Aorta (tissue), 5 donors: ENCODE measurements at places on chromosomes 7 and 10. TPM values are rescaled to one million over a fixed set of nuclear protein-coding genes. Genes with fewer than 3 reads are reported as not detected.

DNA sequence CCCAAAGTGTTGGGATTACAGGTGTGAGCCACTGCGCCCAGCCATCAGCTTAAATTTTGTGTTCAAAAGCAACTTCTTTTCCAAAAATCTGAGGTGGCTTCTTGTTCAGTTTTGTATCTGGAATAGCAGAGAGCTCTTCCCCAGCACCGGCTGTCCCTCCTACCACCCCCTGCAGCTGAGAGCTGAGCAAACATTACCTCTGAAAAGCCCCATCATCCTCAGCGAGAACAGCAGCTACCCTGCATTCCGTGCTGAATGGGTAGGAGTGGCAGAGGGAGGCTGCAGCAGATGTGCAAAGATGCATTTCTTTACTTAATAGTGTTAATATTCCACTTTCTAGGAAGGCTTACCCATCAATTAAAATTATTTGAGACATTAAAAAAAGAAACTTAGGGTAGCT, 31.8 kb downstream of the CCM2 start:
- no peaks in the 10 kb centered on the region for H3K36me3 ChIP-seq
- no peak overlapping the region for H3K27ac ChIP-seq
- DNase-seq = no peak
- no peak overlapping the region for H3K4me3 ChIP-seq

DNA sequence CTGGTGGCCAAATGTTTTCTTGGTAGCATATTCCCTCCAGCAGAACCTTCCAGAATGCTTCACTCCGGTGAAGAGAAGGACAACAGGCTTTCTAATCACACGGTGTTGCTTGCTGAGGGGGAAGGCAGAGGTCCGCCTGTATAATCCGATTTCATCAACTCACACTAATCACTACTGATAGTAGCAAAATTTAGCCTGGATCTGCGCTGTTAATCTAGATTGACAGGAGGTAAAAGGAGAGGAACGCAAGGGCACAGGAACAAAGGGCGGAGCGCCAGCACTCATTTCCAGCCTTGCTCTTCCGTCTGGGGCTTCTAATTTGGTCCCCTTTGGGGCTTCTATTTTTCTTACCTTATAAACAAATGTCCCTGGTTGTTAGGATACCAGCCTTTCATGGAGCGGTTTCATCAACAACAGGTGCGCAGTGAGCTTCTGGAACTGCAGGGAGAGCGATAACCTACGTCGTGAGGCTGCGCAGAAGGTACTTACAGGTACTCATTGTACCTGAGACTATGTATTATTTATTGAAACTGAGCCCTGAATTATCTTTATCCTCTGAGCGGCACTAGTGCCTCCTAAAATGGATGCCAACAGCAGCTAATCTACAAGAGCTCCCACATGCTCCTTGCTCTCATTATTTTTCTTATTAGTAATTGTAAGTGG, 150.6 kb downstream of the CACNB2 start:
- no peak for DNase-seq
- H3K27ac ChIP-seq = no peak overlapping the region
- no peaks in the 10 kb centered on the region for H3K4me1 ChIP-seq
- no peaks in the 10 kb centered on the region for H3K36me3 ChIP-seq
- no peaks in the 10 kb centered on the region for H3K27me3 ChIP-seq

SPRN gene
- not detected for total RNA-seq

DNA sequence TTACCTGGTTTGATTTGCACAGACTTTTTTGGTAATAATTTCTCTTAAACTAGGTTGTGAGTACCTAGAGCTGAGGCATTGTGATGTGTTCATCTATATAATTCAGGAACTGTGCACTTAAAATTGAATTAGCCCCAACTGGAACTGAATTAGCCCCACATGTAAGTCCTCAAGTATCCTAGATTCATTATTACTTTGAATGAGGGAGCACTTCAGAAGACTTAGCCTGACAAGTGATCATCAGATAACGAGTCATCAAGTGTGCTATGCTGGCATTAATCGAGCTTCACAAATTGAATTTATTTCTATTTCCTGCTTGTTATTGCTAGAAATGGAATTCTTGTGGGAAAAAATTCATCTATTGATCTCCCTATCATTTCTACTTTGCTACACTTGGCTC, 323.4 kb upstream of the SEMA3D start:
- no peaks in the 10 kb centered on the region for H3K4me1 ChIP-seq
- no peaks in the 10 kb centered on the region for H3K27me3 ChIP-seq
- no peak for DNase-seq
- no peaks in the 10 kb centered on the region for H3K36me3 ChIP-seq
- H3K4me3 ChIP-seq = no peak overlapping the region

DNA sequence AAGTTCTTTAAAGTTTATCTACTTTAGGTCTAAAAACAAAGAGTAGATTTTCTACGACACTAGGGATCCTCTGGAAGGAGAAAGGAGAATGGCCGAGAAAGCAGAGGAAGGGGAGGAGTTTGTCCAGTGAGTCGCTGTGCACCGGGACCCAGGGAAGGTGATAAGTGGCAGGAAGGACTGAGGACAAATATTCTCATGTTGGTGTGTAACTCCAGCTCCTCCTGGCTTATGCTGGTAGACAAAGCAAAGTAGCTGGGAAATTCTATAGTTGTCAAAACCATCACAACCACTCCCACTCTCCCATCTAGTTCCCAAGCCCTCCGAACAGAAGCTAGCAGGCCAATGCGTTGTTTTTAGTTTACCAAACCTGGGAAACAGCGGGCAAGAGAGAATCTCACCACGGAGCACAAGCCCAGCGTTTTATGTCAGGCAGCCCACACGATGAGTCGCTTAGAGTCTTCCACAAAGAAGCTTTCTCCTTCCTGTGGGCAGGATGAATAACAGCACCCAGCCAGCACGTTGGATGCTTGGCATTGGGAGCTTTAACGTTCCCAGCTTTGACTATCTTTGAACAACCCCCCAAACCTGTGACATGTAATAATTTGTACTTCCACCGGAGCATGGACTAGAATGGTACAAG, 32.9 kb upstream of the JCAD start:
- no peaks in the 10 kb centered on the region for H3K4me1 ChIP-seq
- no peak for DNase-seq
